Posterior vena cava (tissue), 2 donors: ENCODE measurements at places on chromosomes 7 and 10. TPM values are rescaled to one million over a fixed set of nuclear protein-coding genes. Genes with fewer than 3 reads are reported as not detected.

DNA sequence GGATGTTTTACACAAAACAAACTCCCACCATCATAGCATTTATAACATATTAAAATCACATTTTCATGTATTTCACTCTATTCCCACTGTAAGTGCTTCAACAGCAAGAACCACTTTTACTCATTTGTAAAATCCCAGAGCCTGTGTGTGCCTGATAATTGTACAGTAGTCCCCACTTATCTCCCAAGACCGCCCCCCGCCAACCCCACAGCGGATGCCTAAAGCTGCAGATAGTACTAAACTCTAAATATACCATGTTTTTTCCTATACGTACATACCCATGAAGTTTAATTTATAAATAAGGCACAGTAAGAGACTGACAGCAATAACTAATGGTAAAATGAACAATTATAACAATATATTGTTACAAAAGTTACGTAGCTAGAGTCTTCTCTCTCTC, 33.5 kb downstream of the EZH2 start:
- DNase-seq, result no peak

DNA sequence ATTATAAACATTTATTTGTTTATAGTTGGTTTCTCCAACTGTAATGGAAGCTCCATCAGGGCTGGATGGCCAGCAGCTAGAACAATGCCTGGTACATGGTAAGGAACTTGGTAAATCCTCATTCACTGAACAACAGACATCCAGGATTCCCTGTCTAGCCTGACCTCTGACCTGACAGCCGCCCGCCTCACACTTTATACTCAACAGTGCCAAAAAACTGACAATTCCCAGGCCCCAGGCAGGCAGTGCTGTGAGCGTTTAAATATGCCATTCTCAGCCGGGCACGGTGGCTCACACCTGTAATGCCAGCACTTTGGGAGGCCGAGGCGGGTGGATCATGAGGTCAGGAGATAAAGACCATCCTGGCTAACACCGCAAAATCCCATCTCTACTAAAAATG, 55.9 kb downstream of the RSU1 start:
- no peak for DNase-seq

Gene NAMPT
- total RNA-seq, result 223 TPM

Gene SYCE1
- 0.51 TPM for total RNA-seq

DNA sequence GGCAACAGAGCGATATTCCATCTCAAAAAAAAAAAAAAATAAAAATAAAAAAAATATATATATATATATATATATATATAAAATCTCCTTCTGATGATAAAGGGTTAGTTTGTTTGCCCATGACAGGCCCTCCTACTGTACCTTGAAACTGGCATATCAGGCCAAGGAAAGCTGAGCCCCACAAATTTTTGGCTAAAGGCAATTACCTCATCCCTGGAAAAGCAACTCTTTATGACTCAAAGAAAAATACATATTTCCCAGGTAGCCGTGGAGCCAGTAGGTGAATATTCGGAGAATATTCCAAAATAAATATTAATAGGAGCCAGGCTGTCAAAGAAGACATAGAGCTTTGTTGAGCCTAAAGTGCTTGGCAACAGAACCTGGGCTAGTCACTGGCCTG, 245.1 kb downstream of the GALNT17 start:
- no peak for DNase-seq

Gene PAX4
- not detected for total RNA-seq

DNA sequence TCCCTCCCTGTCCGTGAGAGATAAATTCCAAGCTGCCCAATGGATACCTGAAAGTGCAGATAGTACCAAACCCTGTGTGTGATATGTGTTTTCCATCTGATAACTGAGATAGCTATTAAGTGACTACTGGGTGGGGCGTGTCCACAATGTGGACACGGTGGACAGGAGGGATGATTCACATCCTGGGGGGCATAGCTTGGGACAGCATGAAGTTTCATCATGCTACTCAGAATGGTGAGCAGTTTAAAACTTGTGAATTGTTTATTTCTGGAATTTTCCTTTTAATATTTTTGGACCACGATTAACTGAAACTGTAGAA, 158.6 kb downstream of the CREB5 start:
- DNase-seq, result no peak

DNA sequence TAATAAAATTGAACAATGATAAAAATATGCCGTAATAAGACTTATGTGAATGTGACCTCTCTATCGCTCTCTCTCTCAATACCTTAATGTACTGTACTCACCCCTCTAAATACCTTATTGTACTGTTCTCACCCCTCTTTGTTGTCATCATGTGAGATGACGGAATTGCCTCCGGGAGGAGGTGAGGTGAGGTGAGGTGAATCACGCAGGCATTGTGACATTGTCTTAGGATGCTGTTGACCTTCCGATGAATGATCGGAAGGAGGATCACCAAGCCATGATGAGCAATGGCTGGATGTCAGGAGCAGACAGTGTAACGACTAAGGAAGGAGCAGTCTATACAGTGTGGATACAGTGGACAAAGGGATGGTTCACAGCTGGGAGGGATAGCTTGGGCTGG, 87.4 kb upstream of the FAM20C start:
- no peak for DNase-seq

DNA sequence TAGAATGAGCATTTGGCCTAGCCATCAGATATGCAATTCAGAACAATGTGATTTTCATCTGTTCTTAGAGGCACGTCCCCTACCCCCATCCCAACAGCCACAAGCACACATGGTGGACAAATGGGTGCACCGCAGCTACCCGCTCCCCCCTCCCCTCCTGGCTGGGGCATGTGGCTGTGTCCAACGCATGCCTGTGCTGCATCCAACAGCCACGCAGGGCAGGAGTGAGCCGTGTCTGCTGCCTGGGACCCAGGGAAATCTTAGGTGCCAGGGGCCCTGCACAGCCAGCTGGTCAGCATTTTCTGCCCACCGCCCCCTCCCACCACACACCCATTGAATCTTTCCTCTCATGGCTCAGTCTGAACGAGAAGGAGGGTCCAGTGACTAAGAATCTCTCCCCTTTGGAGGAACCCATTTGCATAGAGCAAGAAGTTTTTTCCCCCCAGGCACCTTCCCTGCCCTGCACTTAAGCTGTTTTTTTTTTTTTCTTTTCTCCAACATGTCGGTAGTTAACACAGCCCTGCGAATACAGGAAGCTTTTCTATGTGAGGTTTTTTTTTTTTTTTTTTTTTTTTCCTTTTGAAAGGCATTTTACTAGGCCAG, 138.9 kb downstream of the WDR11 start:
- DNase-seq, result no peak

DNA sequence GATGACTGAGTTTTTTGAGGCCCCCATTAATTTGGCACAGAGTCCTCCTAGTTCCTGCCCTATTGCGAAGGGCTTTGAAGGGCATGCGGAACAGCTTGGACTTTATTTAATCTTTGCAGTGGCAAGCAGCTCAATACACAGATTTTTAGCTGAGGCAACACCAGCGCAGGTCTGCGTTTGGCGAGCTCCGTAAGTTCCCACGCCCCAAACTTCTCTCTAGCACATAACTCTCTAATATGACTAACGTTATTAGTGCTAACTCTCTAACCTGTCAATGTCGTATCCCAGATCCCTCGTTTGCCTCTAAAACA, 366 bp upstream of the TAF3 start:
- DNase-seq, result no peak

GRCh38 chr7:135326636-135327280, 93.1 kb downstream of the STRA8 start:
- DNase-seq, result no peak

Gene CAMK2B
- total RNA-seq, result 1.2 TPM

- DNase-seq, result no peak
Measured at GRCh38 chr10:75040576-75040975, 70.9 kb upstream of the SAMD8 start.

GRCh38 chr10:3281941-3282673, 109.5 kb upstream of the PITRM1 start:
- no peak for DNase-seq

Gene LRRC18
- total RNA-seq, result not detected

DNA sequence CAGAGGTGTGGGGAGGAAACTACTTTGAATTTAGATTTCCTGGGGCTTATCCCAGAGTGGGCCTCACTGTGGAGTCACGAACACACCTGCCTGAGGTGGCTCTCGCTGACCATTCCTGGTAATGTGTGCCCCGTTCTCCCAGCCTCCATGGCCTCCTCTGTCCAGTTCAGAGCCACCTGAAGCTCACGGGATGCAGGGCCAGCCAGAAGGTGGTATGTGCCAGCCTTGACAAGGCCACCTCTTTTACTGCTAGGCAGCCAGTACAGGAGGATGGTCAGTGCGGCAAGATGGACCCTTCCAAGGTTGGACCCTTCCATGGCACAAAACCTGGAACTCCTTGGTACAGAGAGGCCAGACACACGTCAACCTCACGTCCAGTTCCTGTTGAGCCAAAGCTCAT, 210.3 kb downstream of the DNAJB6 start:
- peak; percentile 52 for DNase-seq

DNA sequence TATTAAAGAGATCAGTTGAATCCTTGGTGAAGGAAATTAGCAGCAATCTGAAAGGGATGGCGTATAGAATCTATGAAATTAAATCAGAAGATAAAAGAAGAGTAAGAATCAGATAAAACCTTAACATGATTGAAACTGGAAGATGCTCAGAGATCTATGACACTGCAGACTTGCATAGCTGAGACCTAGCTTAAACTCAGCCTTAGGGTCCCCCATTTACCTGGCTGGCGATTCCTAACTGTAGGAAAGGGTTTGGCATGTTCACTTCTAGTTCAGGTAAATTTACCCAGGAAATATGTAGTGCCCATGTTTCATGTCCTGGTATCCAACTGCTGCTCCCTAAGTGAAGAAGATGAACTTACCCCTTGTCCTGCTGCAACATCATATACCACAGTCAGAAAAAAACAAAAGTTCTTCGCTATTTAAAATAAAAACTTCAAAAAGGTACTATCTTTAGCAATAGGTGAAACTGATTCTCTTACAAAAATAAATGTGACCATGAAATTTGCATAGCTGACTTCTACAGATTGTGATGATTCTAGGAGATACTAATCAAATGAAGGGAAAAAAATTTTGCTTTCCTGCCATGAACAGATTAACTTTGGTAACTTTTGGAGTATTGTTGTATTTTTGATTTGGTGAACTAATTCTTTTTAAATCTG, 47.8 kb upstream of the TMEM243 start:
- DNase-seq, result no peak

- DNase-seq, result peak; percentile 94
Measured at GRCh38 chr7:135320268-135320667, 86.6 kb downstream of the STRA8 start.

Gene CPA4
- total RNA-seq, result 0.62 TPM

Gene UTF1
- not detected for total RNA-seq

DNA sequence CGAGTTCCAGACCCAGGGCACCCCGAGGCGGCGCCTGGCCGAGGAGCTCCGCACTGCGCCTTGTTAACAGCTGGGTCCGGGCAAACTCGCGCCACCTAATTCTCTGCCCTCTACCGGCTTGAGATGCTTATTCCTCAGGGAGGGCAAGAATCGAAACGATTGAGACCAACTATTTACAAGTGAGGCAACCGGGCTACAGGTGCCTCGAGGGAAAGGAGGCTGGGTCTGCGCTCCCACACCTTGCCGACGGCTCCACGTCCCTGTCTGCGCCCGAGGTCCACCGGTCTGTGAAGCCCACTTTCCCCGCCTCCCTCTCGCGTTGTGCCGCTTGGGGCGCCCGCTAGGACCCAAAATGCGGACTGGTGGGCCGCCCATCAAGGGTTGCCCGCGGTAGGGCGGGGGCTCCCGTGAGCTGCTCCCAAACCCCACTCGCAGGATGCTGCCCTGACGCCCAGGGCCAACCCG, 527 bp downstream of the AKR1B1 start:
- DNase-seq, result peak; percentile 88

- DNase-seq, result peak; percentile 74
Measured at GRCh38 chr7:74400420-74401136, 53.1 kb upstream of the GTF2IRD1 start.

- DNase-seq, result no peak
Measured at GRCh38 chr10:68633816-68634466, 73.8 kb downstream of the TET1 start.

DNA sequence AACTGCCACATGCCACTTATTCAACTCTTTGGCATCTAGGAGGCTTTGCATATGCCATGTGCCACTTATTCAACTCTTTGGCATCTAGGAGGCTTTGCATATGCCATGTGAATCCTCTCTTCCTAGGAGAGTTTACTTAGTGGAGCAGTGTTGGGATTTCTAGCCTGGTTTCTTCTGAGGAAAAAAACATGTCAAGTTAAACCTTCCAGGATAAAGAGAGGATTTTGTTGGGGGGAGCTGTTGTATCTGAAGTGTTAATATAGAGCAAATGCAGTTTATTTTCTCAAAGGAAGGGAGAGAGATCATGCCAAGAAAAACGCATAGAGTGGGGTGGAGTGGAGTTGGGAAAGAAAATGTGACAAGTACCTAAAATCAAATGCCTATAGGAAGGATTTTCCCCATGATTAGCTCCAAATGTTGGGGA, 91.5 kb downstream of the MCU start:
- no peak for DNase-seq

- DNase-seq, result no peak
Measured at GRCh38 chr7:98294798-98295382, 13.4 kb downstream of the BRI3 start.

Gene ADAM12
- total RNA-seq, result 2.2 TPM

DNA sequence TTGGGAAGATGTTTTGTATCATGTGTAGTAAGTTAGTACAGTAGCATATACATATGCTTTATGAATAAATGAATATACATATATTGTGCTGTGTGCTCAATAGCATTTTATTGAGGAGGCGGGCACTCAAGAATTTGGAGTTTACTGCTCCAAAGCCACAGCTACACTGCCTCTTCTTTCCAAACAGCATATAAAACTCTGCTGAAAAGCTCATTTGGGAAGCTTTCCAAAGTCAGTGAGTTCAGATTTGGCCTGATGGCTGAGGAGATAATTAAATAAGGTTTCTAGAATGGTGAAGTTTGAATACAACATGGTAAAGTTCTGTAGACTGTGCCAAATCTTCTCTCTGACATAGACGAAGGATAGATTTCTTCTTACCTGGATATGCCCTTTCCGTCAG, 29.8 kb downstream of the CDK1 start:
- DNase-seq, result no peak
